ENCODE measurements at places on chromosomes 5 and 9. TPM values are rescaled to one million over a fixed set of nuclear protein-coding genes. Genes with fewer than 3 reads are reported as not detected.

- no peak for DNase-seq
- no peaks in the 10 kb centered on the region for H3K27me3 ChIP-seq
- no peak overlapping the region for H3K27ac ChIP-seq
- no peaks in the 10 kb centered on the region for H3K4me1 ChIP-seq
- no peak overlapping the region for H3K4me3 ChIP-seq
- no peaks in the 10 kb centered on the region for H3K36me3 ChIP-seq
These were observed 104.6 kb downstream of the DMRT2 start for GRCh38 chr9:1154739-1155138.

DNA sequence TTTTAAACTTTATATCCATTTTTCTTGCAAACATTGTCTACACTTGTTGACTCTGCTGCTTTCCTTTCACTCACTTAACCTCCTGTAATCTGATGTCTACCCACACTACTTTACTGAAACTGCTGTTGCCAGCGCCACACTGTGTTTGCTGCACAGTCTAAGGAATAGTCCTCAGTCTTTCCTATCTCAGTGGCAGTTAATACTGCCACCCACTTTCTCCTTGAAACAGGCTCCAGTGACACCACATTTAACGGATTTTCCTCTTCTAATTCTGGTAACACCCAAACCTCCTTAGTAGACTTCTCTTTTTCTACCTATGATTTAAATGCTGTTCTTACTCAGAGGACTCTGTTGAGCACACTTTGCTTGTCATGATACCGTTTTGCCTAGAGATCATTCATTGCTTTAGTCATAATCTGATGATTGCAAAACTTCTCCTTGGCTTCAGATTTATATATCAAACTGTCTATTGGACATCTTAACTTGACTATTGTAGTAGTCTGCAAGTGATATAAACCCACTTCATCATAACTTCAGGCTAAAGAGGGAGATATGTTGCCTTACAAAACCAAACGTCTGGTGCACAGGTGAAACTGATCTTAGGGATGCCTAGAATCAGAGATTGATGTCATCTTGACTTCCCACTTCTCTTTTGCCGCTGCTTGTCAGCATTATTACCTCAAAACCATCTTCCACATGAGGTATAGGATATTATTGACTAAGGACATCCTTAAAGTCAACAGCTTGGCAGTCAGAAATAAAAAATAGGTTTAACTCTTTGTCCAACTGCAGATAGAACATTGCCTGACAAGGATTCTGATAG, 94.1 kb downstream of the CDC42SE2 start:
- no peak for DNase-seq
- H3K4me1 ChIP-seq: no peaks in the 10 kb centered on the region
- no peak overlapping the region for H3K4me3 ChIP-seq
- H3K36me3 ChIP-seq: no peaks in the 10 kb centered on the region
- H3K27ac ChIP-seq: no peak overlapping the region

DNA sequence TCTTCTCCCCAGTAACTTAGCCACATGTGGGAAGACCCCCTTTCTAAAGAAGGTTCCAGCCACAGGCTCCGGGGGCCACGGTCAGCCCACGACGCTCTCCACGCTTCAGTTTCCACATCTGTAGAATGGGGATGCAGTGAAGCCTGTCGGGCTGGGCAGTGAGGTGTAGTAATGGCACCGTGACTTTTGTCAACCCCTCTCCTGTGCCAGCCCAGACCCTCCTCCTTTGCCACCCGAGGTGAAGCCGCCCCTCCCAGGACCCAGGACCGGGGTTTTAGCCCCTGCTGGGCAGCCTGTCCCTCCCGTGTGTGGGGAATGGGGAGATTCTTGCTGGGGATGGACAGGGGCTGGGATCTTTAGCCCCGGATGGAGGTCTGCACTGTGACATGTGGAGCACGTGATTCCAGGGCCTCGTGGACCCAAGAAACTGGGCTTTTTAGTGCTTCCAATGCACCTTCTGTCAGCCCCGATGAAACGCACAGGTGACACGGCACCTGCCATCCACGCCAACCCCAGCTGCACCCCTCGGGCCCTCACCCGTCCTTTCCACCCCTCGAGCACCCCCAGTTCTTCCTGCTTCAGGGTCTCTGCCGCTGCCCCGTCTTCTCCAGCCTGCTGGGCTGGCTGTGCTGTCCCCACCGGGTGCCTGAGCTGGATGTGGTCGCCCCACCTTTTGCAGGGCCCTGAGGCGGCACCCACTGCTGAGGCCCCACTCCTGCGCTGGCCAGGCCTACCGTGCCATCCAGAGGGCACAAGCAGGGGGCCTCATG, 13.4 kb upstream of the RNU6ATAC start:
- no peak overlapping the region for H3K27ac ChIP-seq
- no peak for DNase-seq
- peaks cover 7% of the 10 kb centered on the region for H3K27me3 ChIP-seq

GRCh38 chr9:69984831-69985230, 58.8 kb upstream of the MAMDC2 start:
- H3K36me3 ChIP-seq: no peaks in the 10 kb centered on the region
- no peak overlapping the region for H3K4me3 ChIP-seq
- no peaks in the 10 kb centered on the region for H3K4me1 ChIP-seq
- H3K27ac ChIP-seq: no peak overlapping the region

GRCh38 chr5:58335518-58335917, 124.4 kb downstream of the PLK2 start:
- no peaks in the 10 kb centered on the region for H3K4me1 ChIP-seq
- H3K27me3 ChIP-seq: no peaks in the 10 kb centered on the region
- DNase-seq: no peak
- no peak overlapping the region for H3K4me3 ChIP-seq
- no peaks in the 10 kb centered on the region for H3K36me3 ChIP-seq
- H3K27ac ChIP-seq: no peak overlapping the region

DNA sequence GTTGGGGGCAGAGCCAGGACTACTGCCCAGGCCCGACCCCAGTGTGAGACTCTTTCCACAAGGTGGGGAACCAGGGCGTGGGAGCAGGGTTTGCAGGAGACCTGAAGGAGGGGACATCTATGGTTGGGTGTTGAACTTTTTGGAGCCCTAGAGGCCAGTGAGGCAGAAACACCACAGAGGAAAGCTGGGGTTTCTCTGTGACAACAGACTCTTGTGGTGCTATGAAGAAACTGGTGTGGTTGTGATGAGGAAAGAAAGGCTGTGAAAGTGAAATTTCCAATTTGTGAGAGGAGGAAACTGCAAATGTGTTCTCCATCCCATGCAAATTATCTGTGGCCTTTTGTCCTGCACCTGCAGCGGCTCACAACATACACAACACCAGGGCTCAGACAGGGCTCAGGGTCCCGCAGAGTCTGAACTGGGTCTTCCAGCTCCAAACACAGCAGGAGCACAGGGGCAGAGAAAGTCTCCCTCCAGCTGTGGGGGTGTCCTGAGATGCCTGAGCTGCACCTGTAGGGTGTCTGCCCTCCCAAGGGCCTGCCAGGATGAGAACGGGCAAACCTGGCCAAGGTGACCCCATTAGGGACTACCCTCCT, 51.4 kb upstream of the GRHPR start:
- H3K27ac ChIP-seq: no peak overlapping the region
- H3K27me3 ChIP-seq: no peaks in the 10 kb centered on the region
- H3K4me1 ChIP-seq: no peaks in the 10 kb centered on the region
- no peak for DNase-seq
- H3K36me3 ChIP-seq: no peaks in the 10 kb centered on the region

DNA sequence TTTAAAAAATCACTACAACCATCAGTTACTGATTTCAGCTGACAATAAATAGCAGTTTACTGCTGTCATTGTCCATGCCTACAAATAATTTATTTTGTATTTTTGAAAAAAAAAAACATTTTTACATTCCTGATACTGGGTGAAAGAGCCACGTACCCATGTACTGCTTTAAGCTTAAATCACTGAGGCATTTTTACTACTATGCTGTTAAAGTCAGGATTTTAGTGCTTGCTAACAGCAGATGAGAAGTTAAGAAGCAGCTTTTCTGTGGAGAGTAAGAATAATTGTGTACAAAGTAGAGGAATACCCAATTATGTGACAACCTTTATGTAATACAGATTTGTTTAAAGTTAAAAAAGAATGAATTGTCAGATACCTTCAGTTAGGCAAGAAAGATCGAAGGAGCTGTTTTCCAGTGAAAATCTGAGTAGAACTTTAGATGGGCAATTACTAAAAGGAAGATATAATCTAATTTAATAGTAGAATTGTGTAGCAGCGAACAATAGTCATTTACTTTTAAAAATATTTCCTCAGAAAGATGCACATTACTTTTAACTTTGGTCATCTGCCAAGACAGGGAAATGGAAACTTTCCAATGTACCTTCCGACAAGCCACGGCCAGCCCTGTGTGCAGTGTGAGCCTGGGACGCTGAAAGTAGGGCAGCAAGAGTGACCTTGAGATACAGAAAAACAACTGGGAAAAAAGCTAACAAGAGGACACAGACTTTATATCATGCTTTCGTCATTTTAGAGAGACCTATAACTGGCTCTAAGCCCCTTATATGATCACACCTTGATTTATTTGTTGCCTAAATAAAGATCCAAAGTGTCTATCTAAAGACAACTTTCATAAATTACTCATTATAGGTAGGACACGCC, 39.9 kb downstream of the RHOBTB3 start:
- no peaks in the 10 kb centered on the region for H3K27me3 ChIP-seq
- no peaks in the 10 kb centered on the region for H3K4me1 ChIP-seq
- H3K36me3 ChIP-seq: no peaks in the 10 kb centered on the region
- H3K4me3 ChIP-seq: no peak overlapping the region
- no peak overlapping the region for H3K27ac ChIP-seq
- DNase-seq: no peak

GFPT2 gene
- total RNA-seq: 25.2 TPM

PAPPA gene
- total RNA-seq: 6.0 TPM

PCDHB9 gene
- total RNA-seq: 1.9 TPM
